ENCODE measurements at places on chromosomes 11 and 22.

DNA sequence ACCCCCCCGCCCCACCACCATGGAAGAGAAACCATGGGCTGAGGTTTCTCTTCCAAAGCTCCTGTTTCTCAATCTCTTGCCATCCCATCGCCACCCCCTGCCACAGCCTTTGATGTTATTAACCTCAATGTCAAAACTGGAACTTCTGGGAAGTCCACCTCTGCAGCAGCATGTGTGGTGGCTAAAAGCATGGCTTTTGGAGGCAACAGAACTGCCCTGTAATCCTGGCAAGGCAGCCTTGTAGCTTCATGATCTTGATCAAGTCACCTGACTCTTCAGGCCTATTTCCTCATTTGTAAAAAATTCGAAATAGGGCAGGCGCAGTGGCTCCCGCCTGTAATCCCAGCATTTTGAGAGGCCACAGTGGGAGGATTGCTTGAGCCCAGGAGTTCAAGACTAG lies 3.5 kb upstream of the COX8A start:
- no peak for DNase-seq

GRCh38 chr22:32796865-32797573 lies 4.5 kb upstream of the TIMP3 start:
- peak; percentile 24 for DNase-seq

DNA sequence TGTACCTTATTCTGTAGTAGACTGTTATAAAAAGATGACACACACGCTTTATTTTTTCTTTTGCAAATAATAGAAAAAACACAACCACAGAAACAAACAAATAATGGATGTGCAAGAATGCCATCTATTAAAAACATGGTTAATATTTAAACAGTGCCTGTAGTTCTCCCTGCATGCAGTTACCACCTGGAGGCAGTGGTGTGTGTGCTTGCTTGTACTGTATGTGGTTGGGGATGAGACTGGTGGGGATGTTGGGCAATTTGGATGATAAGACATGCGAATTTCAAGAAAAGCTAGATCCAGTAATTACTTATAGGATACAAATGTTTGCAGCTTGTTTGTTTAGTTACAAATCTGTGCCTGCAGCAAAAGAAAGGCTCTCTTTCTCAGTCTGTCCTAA lies 3.6 kb downstream of the C11orf87 start:
- DNase-seq: no peak

DNA sequence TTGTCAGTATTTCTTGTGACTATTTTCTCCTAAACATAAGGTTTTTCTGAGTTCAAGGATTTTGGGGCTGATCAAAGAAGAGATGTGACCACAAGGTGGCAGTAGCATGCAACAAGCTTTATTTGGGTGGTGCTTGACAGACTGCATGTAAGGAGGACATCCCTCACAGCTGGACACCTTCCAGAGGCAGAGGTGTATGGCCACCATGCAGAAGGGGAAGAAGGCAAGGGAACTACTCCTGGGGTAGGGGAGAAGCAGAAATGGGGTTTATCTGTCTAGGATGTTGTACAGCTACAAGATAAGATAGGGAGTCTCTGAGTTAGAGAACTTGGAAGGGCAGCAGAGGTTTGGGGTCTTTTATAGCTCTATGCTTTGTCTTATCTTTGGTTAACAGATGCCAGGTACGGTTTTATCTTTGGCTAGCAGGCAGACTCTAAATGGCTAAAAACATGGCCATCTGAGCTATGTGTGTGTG lies 5.1 kb upstream of the BIRC2 start:
- DNase-seq: no peak

DNA sequence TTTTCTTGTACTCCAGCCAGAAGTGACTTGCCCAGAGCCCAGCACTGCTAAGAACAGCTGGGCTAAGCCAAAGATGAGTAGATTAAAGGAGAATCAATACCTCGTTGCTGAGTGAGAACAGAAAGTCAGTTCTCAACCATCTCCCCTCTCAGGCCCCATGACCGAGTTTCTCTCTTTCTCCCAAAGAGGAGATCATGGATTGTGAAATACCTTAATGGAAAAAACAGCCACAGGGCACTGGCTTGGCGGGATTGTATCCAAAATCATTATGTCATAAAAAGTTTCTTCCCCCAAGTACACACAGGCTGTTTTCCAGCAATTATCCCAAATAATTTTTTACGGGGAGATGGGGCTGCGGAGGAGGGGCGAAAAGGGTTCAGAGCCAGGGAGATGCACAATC lies 111.8 kb upstream of the TMEM45B start:
- no peak for DNase-seq

DNA sequence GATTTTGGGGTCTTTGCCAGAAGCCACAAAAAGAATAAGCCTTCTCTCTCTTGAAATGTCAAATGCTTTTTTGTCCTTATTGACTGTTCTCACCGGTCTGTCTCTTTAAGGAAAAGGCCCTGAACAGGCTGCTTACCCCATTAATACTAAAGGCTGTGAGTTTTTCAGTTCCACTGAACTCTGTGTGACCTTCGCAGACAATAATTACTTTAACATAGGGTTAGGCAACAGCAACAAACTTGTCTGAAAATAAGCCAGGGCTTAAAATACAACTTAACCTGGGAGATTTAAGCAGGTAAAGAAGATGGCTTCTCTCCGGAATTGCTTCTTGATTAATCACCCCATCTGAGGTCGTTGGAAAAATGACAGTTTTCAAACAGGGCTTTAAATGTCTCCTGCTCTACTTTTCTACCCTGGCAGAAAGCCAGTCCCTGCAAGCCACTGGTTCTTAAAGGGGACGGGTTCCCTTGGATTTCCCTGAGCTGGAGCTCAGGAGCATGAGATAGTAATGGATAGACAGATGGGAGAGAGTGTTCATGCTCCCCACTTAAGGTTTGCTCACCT lies 69.4 kb downstream of the ARL14EP start:
- no peak for DNase-seq

DNA sequence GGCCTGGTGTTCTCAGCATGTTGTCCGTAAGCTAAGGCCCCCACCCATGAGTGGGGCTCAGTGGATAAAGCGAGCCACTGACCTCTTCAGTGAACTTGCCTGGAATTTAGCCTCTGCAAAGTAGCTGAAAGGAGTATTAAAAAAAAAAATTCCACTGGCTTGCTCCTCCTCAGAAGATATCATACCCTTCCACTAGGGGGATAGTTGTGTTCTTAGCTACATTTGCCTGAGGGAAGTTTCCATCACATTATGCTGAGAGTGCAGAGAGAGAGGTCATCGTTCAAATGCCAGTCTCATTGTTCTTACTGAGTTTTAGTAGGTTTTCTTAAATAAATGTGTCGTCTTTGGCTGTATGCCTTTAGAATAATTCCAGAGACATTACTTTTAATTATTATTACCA lies 879.7 kb downstream of the JRKL start:
- no peak for DNase-seq

DNA sequence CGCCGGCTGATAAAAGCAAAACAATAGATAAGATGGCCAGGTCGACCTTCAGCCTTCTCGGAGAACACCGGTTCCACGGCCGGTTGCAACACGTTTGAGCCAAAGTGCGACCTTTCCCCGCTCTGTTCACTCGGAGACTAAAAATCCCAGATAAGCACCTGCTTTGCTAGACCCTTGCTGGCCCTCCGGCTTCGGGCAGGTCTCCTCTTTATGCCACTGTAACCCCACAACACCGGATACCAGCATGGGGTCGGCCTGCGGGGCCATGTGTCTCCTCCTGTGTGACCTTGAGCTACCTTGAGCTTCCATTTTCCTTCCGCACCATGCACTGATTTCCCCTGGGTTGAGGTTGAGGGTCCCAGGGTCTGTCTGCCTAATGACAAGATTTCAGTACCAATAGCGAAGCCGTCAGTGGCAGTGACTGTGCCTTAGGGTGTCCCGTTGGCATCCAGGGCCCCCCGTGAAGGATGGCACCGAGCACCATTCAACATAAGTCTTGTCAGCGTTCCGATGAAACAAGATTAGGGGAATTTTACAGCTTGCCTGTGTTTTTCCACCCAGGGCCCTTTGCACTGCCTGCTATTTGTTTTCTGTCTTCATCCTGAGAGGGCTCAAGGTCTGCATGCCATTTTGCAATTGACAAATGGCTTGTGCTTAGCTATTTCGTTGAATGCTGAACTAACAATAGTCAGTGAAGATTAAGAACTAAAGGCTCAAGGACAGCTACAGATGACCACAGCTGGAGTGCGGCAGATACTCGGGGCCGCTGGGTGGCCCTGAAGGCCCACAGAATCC lies 118.6 kb downstream of the KCNQ1 start:
- no peak for DNase-seq

DNA sequence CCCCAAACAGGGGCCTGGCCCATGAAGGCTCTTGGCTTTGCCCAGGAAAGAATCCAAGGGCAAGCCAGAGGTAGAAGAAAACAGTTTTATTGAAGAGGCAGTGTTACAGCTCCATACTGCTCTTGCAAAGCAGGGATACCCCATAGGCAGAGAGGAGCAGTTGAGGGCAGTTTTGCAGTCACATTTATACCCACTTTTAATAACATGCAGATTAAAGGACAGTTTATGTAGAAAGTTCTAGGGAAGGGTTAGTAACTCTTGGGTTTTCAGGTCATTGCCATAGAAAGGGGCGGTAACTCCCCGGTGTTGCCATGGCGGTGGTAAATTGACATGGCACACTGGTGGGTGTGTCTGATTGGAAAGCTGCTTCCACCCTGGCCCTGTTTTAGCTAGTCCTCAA lies 80.5 kb upstream of the GNAZ start:
- no peak for DNase-seq

- no peak for DNase-seq
Measured at GRCh38 chr11:34155757-34156062, 50.3 kb downstream of the NAT10 start.

DNA sequence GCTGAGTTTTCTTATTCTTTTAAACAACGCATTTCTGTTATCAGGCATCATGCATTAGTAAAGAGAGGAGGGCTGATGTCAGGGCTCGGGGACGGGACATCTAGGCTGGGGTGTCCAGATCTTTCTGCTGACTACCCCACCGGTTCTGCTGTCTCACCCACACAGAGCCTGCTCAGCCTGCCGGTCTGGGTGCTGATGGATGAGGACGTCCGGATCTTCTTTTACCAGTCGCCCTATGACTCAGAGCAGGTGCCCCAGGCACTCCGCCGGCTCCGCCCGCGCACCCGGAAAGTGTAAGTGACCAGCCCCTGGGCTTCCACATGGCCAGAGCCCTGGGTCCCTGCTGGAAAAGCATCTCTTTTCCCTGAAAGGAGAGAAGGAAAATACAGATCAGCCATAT lies 9.4 kb downstream of the NCF4 start:
- no peak for DNase-seq

DNA sequence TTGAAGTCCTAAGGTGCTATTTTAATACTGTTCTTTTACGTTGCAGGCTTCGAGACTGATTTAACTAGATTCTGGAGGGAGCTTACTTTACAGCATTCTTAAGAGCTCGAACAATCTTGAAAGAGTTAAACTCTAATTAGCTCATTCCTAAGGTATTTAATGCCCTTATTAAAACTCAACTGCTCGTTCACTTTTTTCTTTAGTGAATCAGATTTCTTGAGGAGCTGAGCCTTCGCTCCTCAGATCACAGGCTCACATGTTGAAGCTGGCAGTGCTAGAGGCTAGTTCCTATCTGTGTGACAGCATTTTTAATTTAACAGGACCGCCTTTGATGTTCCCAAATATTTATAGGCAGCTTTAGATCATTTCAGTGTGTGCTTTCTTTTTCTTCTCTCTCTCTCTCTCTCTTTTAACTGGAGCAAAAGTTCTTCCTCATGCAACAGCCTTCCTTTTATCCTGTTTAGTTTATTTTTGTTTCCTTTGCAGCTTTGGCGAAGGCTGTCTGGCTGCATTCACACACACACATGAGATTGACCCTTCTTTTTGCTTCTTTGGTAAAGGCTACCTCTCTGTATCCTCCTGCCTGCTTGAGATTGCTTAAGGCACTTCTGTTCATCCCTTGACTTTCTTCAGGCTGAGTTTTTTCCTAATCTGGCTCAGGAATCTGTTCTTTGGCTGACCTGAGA lies 21.0 kb downstream of the ZNRF3 start:
- no peak for DNase-seq

- no peak for DNase-seq
Measured at GRCh38 chr11:24093375-24093774, 403.5 kb upstream of the LUZP2 start.

DNA sequence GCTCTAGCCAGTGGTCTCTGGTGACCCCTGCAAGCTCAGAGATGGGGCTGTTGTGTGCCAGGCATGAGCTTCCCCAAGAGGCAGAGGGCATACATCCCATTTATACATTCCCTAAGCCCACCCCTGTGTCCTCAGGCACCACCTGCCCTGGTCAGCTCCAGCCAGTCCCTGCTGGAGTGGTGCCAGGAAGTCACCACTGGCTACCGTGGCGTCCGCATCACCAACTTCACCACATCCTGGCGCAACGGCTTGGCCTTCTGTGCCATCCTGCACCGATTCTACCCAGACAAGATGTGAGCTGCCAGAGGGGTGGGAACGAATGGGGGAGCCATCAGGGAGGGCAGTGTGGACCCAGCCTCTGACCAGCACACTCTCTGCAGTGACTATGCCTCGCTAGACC lies 8.3 kb downstream of the EHBP1L1 start:
- DNase-seq: no peak

DNA sequence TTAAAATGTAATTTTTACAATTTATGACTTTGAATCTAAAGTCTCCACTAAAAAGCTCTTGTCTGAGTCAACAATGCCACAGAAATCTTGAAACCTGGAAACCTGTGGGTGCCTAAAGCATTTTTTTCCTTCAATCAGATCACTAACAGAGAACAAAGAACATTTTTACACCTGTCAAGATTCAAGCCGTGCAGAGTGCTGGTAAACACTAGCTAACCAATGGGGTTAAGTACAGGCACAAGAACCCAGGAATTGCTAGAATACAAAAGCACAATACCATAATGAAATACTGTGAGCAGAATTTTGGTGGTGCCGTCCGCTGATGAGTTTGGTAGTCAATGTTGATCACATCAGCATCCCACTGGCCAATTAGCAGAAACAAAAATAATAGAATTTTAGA lies 380.3 kb upstream of the PITPNB start:
- no peak for DNase-seq

DNA sequence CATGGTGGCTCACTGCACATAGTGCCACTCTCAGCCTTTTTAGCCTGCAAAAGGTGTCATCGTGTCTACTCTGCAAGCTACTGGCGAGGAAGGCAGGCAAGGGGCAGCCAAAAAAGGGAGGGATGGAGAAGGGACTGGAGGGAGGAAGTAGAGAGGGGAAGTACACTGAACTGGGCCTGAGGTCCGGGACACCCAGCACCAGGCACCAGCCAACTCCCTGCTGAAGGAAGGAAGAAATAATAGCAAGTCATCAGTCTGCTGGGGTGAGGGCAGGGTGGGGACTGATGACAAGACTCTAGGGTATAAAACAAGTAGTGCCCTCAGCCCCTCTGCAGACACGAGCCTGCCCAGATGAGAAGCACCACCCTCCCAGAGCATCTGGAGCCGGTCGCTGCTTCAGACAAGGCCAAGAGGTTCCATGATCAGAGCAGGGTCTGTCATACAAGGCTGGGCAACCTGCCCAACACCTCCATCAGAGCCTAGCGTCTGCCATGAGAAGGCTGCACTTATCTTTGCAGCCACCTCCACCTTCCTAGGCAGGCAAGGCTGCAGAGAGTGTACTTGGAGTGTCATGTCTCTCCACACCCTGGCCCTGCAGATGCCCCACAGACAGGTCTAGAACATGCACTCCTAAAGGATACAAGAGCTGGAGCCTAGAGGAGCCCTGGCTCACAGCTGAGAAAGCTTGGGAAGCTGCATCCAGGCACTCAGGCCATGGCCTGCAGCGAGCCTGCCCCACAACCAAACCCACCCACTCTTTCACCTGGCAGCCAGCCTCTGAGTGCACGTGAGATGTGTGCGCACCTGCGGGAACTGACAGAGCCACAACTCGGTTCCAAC lies 9.0 kb upstream of the COMT start:
- DNase-seq: no peak
